Activated T-cell treated with anti-CD3 and anti-CD28 coated beads for 48 hours (primary cell): ENCODE measurements at places on chromosomes 2 and 18.

DNA sequence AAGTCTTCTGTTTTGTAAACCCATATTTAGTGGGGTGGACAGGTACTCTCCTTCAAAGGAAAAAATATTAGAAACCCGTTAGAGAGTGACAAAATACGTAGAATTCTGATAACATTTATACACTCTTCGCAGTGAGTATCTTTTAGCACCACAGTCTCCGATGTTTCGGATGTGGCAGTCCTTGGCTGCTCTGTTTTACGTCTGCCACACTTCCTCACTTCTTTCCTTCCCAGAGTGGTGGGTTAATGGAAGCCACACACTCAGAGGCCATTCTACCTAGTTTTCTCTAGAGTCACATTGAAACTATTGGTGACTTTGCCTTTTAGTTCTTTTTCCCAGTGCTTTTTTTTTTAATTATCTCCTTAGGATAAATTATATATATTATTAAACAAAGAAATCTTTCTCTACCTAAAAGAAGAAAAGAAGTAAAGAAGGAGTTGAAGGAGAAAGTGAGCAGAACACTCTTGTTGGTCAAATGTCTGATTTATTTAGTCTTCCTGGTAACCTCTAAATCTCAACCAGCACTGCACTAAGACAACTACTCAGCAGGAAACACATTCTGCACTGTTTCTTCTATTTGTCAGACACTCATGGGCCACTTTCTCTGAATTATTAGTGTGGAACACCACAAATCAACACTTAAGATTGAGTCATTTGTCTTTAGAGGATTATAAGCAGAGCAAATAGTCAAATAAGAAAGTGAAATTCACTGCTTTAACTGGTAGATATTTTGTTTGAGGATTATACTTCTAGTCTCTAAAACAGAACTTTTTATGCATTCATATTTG lies 451.3 kb upstream of the TMEFF2 start:
- no peak for DNase-seq

DNA sequence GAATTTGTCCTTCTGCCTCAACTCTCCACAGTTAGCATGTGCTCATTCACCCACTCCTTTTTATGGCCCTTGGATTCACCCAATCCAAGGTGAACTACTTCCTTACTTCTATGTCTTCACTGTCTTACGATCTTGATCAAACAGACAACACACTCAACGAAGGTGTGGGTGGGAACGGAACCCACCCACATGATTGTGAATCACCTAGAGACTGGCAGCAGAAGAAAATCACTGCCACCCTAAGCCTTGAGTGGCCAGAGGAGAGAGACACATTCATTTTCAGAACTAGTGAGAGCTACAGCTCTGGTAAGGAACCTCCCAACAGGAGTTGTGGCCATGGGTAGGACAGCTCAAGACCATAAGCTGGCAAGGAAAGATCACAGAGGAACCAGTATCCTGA lies 194.3 kb downstream of the PLCL1 start:
- no peak for DNase-seq

- DNase-seq: no peak
Measured at GRCh38 chr2:229443546-229444268, 172.6 kb upstream of the PID1 start.

- DNase-seq: no peak
Measured at GRCh38 chr2:99775585-99775984, 285.8 kb upstream of the REV1 start.

GRCh38 chr2:86022661-86023365 lies 82.9 kb downstream of the POLR1A start:
- no peak for DNase-seq

DNA sequence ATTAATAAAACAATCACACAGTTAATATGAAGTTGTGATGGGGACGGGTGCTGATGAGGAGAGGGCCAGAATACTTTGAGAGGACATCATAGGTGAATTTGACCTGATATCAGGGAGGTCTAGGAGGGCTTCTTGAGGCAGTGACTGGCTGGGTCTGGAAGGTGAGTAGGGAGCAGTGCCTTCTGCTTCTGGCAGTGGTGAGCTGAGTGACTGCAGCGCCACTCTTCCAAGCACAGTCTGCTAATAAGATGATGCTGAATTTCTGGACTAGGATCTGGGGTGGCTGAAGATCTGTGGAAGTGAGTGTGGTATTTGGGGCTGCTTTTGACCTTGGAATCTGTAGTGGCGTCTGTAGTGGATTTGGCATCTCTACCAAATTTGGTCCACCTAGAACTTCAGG lies 5.5 kb downstream of the DGKD start:
- no peak for DNase-seq

DNA sequence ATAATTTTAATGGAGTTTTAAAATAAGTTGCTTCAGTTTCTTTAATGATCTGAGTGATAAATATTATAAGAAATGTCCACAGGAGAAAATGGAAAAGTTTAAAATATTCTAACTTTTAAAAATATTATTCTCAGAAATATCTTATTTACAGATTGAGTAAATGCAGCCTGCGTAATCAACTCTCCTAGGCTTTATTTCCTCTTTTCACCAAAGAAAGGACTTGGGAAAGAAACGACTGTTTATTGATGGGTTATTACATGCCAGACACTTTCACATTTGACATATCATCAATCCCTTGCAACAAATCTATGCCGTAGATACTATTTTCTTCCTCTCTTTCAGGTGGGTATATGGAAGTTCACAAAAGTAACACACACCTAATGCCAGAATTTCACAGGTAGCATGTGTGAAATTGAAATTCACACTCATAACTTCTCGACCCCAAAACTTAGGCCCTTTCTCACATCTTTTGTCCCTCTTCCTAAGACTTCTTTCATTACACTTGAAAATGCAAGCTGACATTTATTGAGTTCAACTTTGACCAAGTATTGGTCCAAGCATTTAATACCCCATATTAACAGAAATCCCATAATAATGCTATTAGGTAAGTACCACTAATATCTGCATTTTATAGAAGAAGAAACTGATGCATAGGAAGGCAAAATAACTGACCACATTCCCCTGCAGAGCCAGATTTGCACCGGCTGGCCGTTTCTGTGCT lies 49.2 kb downstream of the MYOM1 start:
- DNase-seq: no peak

DNA sequence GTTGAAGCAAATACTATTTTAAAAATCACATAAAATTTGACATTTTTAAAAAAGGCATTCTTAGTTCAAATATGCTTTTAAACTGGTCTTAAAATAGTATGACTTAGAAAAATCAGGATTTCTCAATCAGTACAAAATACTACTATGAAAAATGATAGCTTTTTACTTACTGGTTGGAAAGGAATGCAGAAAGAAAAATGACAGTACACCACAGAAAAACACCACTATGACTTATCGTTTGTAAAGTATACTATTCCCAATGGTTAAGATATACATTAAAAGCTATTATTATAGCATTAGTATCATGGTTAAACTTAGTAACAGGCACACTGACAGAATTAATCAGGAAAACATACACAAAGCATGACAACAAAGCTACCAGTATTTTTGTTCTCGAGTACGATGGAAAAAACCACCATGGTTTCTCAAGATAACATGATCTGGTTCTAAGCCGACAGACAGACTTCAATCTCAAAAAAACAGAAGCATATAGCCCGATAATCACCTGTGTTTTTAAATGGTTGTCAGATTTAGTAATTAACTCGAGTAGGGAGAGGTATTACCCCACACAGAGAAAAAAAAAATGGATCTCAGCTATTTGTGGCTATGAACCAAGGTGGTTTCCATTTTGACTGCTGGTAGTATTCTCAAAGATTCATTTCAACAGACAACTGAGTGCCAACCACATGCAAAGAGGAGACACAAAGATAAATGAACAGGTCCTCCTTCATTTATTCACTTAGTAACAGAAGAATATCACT lies 39.1 kb downstream of the CUL3 start:
- DNase-seq: no peak

DNA sequence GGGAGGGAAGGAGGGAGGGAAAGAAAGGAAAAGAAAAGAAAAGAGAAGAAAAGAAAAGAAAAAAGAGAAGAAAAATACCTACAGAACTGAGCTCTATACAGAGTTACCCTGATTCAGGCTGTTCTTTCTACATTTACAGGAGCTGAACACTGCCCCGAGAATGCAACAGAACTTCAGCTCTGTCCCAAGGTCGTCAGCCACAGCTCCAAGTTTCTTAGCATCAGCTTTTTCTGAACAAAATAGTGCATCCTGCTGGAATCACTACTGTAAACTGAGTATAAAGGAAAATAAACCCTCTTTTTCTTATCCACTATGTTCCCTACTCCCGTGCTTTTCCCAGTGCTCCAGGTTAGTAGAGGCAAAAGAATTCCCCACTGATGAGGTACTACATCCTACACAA lies 4.7 kb upstream of the PPP4R1 start:
- DNase-seq: no peak

GRCh38 chr2:199019898-199020507 lies 437.7 kb downstream of the SATB2 start:
- no peak for DNase-seq

DNA sequence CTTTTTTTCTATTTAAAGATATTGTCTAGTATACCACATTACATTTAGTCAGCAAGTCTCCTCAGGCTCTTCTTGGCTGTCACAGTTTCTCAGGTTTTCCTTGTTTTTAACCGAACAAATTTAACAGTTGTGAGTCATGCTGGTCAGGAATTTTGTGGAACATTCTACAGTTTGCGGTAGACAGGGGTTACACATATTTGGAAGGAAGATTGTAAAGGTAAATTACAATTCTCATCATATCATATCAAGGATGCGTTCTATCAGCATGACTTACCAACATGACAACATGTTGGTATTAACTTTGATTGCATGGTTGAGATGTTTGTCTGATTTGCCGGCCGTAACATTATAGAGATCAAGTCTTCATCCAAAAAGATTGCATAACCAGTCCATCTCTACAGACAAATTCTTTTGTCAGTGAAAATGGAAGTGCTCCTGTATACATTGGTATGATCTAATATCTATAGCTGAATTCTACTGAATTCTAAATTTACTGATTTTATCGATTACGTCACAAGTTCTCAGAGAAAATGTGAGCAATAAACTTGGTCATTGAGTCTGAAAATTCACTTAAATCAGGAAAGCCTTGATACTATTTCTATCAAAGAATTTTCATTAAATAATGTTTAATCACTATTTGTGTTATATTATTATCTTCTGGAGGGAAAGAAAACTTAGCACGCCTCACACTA lies 664.4 kb upstream of the SLC8A1 start:
- no peak for DNase-seq

GRCh38 chr2:15874854-15875804 lies 65.2 kb upstream of the MYCN start:
- DNase-seq: no peak

DNA sequence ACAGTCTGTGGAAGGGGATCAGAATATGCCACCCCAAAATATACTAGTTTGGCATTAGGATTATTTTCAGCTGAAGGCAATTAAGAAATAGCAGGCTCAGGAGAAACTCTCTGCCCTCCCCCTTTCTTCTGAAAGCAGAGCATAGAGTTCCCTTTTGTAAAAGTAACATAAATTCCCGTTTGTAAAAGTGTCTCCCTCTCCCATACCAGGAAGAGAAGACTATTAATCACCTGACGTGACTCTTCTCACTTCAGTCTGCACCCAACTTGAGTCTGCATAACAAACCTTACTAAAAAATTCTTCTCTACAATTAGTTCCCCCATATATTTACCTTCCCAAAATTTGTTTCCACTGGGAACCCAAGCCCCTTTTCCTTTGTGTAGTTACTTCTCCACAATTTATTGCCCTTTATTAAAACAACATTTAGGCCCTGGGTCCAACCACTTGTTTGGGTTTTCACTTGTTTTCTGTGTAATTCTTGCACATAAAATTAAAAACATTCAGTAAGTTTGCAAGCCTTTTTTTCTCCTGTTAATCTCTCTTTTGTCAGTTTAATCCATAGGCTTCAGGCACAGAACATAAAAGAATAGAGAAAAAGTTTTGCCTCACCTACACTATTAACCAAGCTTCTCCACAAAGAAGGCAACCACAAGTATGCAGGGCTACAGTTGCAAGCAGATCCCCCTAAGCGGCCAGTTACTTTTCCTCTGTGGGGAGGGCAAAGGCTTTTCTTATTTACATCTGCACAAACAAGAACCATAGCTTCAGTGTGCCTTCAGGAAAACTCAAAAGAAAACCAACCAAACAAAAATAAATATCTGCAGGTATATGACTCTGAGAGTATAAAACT lies 107.6 kb upstream of the MSH2 start:
- no peak for DNase-seq

GRCh38 chr18:62131301-62131909 lies 55.5 kb downstream of the PIGN start:
- DNase-seq: peak; percentile 45

DNA sequence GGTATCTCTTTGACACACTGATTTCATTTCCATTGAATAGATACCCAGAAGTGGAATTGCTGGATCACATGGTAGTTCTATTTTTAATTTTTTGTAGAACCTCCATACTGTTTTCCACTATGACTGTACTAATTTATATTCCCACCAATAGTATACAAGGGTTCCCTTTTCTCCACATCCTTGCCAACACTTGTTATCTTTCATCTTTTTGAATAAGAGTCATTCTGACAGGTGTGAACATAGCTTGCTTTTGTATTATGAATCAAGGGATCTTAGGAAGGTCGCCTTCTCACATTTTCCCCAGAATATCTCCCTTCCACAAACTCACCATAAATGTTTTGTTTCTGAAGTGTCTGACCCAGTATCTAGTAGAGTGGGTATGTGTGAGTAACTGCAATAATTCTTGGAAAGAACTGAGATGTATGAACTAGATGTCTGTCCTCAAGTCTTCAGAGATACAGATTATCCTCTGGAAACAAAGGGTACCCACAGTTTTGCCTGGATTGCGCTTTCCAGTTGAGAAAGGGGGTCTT lies 17.1 kb upstream of the SP3 start:
- DNase-seq: no peak

DNA sequence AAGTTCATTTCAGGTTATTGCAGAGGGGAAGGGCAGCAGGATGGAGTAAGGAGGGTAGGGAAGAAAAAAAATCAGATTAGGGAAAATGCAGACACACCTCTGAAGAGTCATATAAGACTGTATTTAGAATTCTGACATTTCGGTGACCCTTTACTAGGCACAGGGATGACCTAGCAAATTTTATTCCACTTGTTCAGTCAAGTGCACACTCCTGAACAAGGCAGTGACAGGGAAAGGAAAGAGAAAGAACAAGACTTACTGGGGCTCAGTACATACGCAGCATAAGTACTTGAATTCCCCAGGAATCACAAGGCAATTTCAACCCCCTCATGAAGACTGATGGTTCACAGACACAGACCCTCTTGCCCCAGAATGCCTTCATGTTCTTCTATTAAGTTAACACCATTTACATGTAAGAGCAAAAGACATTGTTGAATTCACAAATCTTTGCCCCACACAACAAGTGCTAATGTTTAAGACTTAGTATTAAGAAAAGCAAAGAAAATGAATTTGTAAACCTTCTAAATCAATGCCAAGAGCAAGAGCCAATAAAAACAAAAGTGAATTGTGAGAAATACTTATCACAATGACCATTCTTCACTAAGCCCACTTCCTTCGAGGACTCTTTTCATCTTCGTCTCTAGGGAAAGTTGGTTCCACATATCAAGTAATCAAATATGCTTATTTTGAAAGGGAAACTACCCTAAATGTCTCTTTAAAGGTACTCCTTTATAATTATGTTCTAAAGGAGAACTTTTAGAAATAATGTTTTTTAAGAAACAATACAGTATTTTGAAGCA lies 47.0 kb downstream of the COBLL1 start:
- DNase-seq: no peak

- DNase-seq: no peak
Measured at GRCh38 chr18:12397793-12398192, 9.9 kb upstream of the PRELID3A start.

- DNase-seq: no peak
Measured at GRCh38 chr2:96158554-96158940, 13.3 kb upstream of the DUSP2 start.
